ENCODE measurements at places on chromosomes 16 and 17.

DNA sequence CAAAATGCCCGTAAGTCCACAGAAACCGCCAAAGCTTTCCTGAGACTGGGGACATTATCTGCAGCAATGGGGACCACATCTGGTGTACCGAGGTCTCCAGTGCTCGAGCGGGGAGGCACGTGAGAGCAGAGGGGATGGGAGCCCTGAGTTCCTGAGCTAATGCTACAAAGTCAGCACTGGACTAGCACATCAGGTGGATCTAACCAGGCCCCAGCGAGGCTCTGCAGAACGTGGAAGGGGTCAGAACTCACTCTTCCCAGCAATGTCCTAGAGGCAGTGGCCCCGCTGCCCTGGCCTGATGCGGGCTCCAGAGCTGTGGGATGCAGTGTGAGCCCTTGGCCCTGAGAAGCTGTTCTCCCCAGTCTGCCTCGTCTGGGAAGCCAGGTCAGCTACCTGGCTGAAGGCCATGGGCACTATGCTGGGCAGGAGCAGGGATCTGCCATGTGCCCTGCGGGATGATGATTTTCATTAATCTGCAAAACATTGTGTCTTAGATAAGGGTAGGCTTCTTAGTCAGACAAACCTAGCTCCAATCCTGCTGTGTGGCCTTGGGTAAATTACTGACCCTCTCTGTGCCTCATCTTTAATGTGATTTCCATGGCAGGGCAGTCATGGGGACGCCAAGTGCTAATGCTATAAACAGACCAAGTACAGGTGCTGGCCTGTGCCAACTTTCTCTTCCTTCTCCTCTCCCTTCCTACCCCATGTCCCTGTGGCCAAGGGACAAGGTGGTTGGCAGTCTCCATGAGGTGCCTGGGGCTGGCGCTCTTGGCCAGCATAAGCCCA is 40.1 kb upstream of the SLC38A10 start:
- no peak for DNase-seq

DNA sequence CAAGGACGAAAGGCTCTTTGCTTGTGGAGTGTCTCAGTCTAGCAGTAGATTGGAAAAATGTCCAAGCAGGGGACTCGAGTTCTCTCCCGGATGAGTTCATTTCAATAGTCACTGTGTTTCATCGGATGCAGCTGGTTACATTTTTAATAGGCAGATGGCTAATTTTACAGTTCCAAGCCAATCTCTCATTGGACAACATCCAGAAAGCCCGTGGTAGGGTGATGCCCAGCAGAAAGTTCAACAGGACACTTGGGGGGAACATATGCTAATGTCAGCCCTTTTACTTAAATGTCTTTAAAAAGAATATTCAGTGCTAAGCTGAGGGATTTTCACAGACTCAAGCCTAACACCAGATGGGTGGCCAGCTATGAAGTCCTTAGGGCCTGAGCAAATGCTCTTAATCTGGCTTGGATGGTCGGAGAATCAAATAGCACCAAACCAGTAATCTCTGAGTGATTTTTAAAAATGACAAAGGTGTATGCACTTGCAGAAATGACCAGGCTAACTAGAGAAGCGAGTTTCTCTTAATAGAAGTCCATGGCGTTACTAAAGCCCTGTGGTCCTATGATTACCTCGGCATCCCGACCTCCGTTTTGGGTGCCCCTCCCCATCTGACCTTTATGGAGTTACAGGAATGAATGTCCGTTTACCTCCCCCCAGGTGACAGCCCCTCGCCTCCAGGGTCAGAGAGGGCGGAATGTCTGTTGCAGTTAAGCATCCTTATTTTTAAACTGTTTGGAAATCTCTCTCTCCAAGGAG is 289.2 kb upstream of the SALL1 start:
- DNase-seq = peak; percentile 2

DNA sequence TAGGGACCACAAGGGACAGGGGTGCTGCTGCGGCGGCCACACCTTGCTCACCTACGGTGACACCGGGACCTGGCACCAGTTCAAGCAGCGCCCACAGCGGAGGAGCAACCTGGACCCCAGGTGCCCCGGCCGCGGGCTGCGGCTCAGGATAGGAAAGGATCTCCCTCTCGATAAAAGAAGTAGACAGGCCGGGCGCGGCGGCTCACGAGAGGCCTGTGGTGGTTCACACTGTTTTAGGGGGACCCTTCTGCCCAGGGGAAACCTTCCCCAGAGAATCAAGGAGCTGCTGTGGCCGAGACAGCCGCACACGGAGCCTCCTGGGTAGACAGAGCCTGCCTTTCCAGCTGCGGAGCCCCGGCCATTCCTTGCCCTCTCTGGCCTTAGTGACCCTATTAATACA is 17.9 kb upstream of the ATP2A3 start:
- no peak for DNase-seq

- no peak for DNase-seq
Measured at GRCh38 chr17:30251931-30252330, 16.4 kb upstream of the SLC6A4 start.

DNA sequence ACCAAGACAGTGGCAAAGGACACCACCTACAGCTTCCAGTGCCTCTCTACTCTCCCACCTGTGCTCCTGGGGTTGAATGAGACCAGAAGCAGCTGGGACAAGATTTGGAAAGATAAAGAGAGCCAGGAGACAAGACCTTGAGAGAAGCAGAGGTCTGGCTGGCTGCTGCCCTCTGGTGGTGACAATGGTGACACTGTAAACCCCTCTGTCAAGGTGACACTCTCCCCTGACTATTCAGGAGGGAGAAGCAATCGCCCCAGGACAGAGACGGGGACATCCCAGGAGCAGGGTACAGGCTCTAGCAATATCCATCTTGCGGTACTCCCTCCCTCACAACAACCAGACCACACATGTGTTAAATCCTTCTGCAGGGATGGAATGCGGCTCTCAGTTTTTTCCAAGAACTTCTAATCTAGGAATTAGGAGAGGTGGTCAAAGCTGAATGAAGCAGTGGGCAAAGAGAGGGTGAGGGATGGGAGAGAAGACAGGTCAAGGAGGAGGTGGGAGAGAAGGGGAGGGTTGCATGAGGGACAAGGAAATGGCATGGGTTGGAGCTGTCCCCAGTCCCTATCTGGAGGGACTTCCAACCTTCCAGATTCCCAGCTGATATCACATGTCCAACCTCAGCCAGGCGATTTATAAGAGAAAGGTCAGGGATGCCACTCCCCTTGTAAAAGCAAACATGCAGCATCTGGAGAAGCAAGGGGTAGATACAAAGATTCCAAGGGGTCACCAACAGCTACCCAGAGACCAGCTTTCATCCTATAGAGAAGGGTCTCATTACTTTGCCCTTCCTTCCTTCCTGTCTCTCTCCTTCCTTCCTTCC is 2.9 kb downstream of the PHOSPHO1 start:
- DNase-seq = no peak

GRCh38 chr16:8819411-8820034 is 21.9 kb downstream of the PMM2 start:
- DNase-seq = no peak

DNA sequence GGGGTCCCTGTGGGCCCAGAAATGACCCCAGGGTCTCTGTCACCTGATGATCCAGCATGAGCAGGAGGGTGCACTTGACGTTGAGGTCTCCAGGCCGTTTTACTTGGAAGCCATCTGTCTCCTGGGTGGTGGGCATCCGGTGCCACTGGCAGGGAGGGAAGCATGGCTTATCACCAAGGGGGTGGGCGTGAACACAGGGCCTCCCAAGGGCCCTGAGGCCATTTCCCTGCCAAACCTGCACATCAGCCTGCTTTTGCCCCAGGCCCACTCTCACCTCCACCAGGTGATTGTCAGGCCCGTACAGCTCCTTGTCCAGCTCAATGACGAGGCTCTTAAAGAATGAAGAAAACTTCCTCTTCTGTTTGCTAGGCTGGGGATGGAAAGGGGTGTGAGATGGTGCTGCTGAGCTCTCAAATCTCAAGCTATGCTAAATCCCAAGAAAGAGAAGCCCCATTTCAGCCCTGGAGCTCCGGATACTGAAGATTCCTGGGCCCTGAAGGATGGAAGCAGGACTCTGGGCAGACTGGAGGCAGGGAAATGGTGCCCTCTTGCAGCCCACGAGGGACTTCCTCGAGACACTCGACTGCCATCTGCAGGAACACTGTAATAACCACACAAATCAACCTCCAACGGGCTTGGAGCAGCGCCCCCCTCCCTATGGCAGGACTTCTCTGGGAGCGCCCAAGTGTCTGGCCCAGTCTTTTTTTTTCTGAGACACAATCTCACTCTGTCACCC is 7.1 kb upstream of the FTSJ3 start:
- peak; percentile 60 for DNase-seq

DNA sequence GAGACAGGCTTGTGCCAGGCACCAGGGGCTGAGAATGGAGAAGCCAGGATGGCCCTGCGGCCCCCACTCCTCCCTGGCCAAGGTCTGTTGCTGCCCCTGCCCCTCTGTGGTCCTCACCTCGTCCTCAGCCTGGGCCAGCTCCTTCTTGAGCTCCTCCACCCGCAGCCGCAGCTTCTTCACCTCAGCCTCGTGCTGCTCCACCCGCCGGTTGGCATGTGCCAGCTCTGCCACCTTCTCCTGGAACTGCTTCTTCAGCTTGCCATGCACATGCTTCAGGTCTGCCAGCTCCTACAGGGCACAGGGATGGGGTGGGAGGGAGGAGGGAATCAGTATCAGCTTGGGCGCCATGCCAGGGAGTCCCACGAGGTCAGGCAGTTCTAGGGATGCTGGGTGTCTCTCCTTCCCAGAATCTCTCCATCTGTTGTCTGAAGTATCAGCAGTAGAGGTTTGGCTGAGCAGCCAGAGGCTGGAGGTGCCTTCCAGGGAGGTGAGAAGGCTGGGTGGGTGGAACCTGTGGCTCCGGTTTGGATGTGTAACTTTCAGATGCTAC is 20.1 kb downstream of the CCDC102A start:
- DNase-seq = no peak

GRCh38 chr16:89575247-89576152 is at the start of gene CPNE7:
TSS of gene CPNE7 (plus strand) at chr16:89575758. CDS start at chr16:89575898, 140 bp downstream.
- no peak for DNase-seq

GRCh38 chr16:268141-269053 is 7.3 kb downstream of the RGS11 start:
- DNase-seq = no peak

GRCh38 chr16:11360641-11361373 is 15.5 kb downstream of the RMI2 start:
- DNase-seq = peak; percentile 40

GRCh38 chr16:79703066-79703465 is 102.5 kb upstream of the MAF start:
- no peak for DNase-seq

GRCh38 chr17:28402224-28402630 is 3.8 kb downstream of the SLC46A1 start:
- DNase-seq = no peak

DNA sequence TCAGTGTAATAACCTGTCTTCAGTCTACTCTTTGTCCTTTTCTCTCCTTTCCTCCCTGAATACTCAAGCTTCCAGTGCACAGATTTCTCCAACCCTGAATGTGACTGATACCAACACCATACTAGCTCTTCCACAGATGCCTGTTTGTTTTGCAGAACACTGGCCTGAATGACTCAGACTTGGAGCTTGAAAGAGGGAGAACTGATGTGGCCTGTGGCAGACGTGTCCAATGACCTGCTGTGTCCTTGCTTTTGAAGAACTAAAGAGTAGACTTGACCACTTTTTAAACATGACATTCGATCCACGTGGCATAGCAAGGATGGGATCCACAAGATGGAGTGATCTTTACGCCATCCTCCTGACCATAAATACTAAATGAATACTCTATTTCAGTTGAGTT is 361.0 kb downstream of the WWOX start:
- DNase-seq = no peak

DNA sequence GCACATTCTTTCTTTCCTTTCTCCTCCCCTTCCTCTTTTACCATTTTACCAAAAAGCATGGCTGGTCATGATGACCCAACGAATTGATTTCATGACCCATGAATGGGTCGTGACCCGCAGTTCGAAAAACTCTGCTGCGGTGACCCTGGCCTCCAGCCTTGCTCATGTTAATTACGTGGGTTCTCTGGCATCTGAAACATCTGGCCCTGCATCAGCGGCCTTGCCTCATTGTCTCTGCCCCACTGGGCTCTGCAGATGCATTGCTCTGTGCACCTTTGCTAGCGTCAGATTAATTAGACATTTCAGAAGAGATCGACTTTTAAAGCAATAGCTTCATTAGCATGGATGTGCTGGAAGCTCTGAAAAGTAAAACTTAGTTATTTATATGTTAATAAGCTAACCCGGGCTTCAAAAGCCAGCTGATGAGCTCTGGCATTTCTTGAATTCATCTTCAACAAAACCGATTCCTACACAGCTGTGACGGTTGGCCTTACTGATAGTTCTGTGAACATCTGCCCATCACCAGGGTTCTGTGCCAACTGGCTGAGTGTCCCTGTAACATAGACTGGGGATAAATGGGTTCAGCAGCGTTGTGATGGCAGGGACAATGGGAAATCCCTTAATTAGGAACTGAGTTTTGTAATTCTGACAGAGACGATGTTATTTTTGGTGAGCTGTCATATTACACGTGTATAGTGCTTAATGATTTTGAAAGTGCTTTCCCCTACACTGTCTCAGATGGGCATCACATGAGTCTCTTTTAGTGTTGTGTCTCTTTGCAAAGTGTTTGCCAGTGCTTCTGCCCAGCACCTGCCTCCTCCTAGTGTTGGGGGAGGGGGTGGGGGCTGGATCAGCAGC is 225.9 kb upstream of the EEF2KMT start:
- no peak for DNase-seq

GRCh38 chr17:45708707-45709290 is 75.3 kb upstream of the CRHR1 start:
- no peak for DNase-seq

DNA sequence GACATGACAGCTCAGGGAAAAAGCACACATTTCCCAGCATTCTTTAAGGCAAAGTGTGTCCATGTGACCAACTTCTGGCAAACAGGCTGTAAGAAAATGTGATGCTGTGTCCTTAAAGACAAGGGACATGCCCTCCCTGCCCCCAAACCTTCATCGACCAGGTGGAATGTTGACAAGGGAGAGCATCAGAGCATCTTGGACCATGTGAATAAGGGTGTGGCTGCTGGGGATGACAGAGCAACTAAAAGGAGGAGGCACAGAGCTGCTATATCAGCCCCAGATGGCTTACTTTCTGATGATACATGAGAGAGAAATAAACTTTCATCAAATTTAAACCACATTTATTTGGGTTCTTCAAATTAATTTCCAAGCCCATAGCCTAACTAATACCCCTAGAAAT is 2.2 kb upstream of the ZNF23 start:
- DNase-seq = no peak

All from GM04504 (cell line).